ENCODE measurements at places on chromosomes 4 and X.

DNA sequence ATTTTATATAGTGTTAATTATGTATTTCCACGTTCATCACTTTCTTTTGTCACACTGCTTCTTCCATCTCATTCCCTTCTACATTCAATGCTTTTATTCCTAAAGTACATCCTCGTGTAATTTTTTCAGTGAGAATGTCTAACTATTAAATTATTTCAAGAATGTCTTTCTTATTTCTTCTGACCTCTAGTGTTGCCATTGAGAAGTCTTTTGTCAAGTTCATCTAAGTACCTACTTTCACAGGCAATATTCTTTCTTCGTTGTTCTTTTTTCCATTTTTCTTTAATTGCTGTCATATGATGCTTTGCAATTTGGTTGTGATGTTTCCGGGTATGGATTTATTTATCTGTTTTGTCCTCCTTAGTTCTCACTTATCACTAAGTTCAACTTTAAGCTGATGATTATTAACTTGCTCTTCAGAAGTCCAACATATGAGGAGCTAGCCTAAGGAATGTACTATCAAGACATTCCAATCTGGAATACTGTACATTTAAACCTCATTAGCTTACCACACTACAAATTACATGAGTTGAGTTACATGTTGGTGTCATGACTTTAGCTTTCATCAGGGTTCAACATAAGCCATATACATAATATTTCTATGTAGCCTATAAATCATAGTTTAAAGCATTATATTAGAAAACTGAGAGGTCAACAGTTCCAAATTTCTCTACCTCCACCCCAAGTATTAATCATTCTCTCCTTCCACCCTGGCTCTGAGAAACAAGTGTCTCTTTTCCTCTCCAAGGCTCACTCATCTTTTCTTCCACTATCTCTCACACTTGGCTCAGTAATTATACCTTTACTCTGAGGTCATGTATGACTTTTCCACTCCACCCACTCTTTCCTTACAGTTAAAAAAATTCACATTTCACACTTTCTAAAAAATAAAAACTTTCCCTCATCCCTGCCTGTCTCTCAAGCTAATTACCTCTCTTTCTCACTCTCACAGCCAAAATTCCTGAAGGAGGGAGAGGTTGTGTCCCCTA is 81.5 kb downstream of the COX18 start:
- H3K4me3 ChIP-seq, result no peak overlapping the region
- no peaks in the 10 kb centered on the region for H3K36me3 ChIP-seq
- H3K27me3 ChIP-seq, result no peaks in the 10 kb centered on the region
- peaks cover 12% of the 10 kb centered on the region for H3K4me1 ChIP-seq

- H3K27me3 ChIP-seq, result no peaks in the 10 kb centered on the region
- H3K36me3 ChIP-seq, result peaks cover 74% of the 10 kb centered on the region
- DNase-seq, result no peak
- no peak overlapping the region for H3K27ac ChIP-seq
- no peak overlapping the region for H3K4me3 ChIP-seq
Measured at GRCh38 chr4:17605236-17605635, 9.2 kb upstream of the MED28 start.

GRCh38 chr4:182916483-182917181 is 554 bp downstream of the DCTD start:
- peak overlapping the region; percentile 95 for H3K27ac ChIP-seq
- H3K4me1 ChIP-seq, result peaks cover 19% of the 10 kb centered on the region
- no peaks in the 10 kb centered on the region for H3K27me3 ChIP-seq
- peak; percentile 58 for DNase-seq
- H3K4me3 ChIP-seq, result peak overlapping the region; percentile 92

GRCh38 chr4:124974152-124974551 is 261.6 kb upstream of the ANKRD50 start:
- no peaks in the 10 kb centered on the region for H3K4me1 ChIP-seq
- no peaks in the 10 kb centered on the region for H3K27me3 ChIP-seq
- no peak overlapping the region for H3K27ac ChIP-seq
- no peak overlapping the region for H3K4me3 ChIP-seq
- H3K36me3 ChIP-seq, result no peaks in the 10 kb centered on the region

- DNase-seq, result no peak
- no peak overlapping the region for H3K27ac ChIP-seq
- no peaks in the 10 kb centered on the region for H3K27me3 ChIP-seq
- H3K36me3 ChIP-seq, result no peaks in the 10 kb centered on the region
- H3K4me3 ChIP-seq, result no peak overlapping the region
Measured at GRCh38 chrX:152989292-152989658, 4.6 kb downstream of the PNMA5 start.

GRCh38 chrX:12583543-12583942 is 207.7 kb upstream of the PRPS2 start:
- DNase-seq, result no peak
- no peaks in the 10 kb centered on the region for H3K36me3 ChIP-seq
- H3K27me3 ChIP-seq, result no peaks in the 10 kb centered on the region
- H3K4me1 ChIP-seq, result no peaks in the 10 kb centered on the region
- no peak overlapping the region for H3K4me3 ChIP-seq
- H3K27ac ChIP-seq, result no peak overlapping the region

DNA sequence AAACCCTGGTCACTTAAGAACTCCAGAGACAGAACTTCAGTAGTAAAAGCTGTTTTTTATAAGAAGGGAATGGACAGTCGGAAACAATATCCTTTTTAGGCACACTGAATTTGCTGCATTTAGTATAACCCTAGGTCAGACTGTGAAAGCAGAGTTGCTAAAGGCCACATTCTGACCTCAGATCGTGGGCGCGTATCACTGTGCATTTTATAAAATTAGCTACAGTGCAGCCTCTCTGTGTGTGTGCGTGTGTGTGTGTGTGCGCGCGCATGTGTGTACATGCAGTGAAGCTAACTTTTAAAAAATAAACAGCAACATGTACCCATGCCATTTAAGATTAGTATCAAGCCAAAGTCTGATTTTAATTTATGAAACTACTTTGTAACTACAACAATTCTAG is 8.0 kb downstream of the ZNF827 start:
- H3K4me3 ChIP-seq, result no peak overlapping the region
- no peaks in the 10 kb centered on the region for H3K36me3 ChIP-seq
- H3K4me1 ChIP-seq, result peaks cover 56% of the 10 kb centered on the region
- no peak for DNase-seq
- H3K27me3 ChIP-seq, result no peaks in the 10 kb centered on the region

GRCh38 chrX:23557070-23557469 is 110.2 kb upstream of the PRDX4 start:
- H3K27me3 ChIP-seq, result no peaks in the 10 kb centered on the region
- H3K36me3 ChIP-seq, result no peaks in the 10 kb centered on the region
- no peaks in the 10 kb centered on the region for H3K4me1 ChIP-seq

All from tibial artery (tissue), 4 donors.